ENCODE measurements at places on chromosomes 2 and 18. TPM values are rescaled to one million over a fixed set of nuclear protein-coding genes. Genes with fewer than 3 reads are reported as not detected.

GRCh38 chr18:59985289-59985688 lies 85.5 kb downstream of the PMAIP1 start:
- H3K4me1 ChIP-seq, result no peaks in the 10 kb centered on the region
- no peaks in the 10 kb centered on the region for H3K36me3 ChIP-seq
- no peak for DNase-seq
- H3K27me3 ChIP-seq, result peaks cover 16% of the 10 kb centered on the region

GRCh38 chr2:39065616-39066015 lies 55.2 kb downstream of the SOS1 start:
- DNase-seq, result no peak
- peaks cover 38% of the 10 kb centered on the region for H3K4me1 ChIP-seq
- H3K36me3 ChIP-seq, result peaks cover 33% of the 10 kb centered on the region
- H3K27ac ChIP-seq, result peak overlapping the region; percentile 6
- H3K27me3 ChIP-seq, result no peaks in the 10 kb centered on the region

DNA sequence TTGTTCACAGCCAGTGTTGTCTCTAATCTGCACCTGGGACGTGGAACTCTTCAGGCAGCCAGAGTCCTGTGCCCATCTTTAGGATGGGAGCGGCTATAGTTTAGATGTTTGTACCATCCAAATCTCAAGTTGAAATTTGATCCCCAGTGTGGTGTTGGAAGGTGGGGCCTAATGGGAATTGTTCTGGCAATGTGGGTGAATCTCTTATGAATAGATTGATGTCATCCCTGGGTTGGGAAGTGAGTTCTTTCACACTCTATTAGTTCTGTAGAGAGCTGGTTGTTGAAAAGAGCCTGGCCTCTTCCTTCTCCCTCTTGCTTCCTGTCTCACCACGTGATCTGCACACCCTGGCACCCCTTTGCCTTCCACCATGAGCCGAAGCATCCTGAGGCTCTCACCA lies 300.9 kb downstream of the TXNL1 start:
- H3K4me1 ChIP-seq, result no peaks in the 10 kb centered on the region
- DNase-seq, result no peak
- H3K4me3 ChIP-seq, result no peak overlapping the region
- H3K27me3 ChIP-seq, result no peaks in the 10 kb centered on the region

DNA sequence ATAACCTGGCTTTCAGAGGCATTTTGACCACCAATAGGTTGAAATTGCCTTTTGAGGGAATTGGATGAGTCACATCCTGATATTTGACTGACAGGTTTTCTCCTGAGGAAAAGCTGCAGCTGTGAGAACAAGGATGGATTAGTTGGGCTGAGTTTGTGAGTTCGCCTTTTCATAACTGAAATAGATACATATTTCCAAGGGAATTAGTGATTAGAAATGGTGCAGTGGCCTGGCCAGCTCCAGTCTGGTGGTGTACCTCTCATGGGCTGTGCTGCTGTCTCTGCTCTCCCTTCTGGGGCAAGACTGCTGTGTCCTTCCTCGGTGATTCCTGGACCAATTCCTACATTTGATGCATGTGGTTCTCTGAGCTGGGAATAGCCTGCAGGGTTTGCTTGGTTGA lies 341.3 kb downstream of the TSN start:
- H3K4me1 ChIP-seq, result no peaks in the 10 kb centered on the region
- no peak for DNase-seq
- peaks cover 4% of the 10 kb centered on the region for H3K27me3 ChIP-seq
- no peak overlapping the region for H3K27ac ChIP-seq
- no peak overlapping the region for H3K4me3 ChIP-seq
- no peaks in the 10 kb centered on the region for H3K36me3 ChIP-seq

Gene MOGAT1
- not detected for total RNA-seq
